ENCODE measurements at places on chromosomes 5 and 9.

GRCh38 chr5:14768508-14769365, 102.8 kb downstream of the ANKH start:
- no peak for DNase-seq

GRCh38 chr9:137057545-137057944, 3.7 kb upstream of the ENTPD2 start:
- no peak for DNase-seq

DNA sequence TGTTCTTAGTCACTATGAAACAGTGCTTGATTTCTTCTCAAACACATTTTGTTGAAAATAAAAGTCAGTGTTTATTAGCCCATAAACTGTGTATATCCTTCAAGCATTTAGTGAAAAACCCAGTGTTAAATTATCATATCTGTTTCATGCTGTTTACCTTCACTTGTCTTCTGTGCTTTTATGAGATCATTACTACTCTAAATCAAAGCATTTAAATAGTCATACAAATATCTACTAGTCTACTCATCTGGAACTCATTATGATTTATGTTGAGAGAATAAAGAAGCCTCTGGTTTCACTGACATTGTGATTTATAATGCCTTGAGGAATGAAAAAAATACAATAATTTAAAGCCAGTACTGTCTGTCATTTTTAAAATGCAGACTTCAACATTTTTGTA, 366.5 kb downstream of the SLCO4C1 start:
- DNase-seq = no peak

GRCh38 chr9:88173378-88173999, 35.2 kb upstream of the SPATA31C2 start:
- peak; percentile 56 for DNase-seq

DNA sequence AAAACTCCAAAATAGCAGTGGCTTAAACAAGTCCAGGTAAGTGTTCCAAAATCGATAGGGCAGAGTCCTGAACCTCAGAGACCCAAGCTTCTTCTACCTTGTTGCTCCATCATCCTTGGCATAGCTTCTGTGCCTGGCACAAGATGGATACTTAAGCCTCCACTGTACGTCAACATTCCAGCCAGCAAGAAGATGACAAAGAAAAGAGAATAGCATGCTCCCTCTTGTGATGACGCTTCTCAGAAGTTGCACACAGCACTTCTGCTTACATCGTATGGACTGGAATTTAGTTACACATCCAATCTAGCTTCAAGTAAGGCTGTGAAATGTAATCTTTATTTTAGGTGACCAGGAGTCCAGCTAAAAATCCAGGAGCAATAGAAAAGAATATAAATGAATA, 227.4 kb downstream of the ESM1 start:
- no peak for DNase-seq

DNA sequence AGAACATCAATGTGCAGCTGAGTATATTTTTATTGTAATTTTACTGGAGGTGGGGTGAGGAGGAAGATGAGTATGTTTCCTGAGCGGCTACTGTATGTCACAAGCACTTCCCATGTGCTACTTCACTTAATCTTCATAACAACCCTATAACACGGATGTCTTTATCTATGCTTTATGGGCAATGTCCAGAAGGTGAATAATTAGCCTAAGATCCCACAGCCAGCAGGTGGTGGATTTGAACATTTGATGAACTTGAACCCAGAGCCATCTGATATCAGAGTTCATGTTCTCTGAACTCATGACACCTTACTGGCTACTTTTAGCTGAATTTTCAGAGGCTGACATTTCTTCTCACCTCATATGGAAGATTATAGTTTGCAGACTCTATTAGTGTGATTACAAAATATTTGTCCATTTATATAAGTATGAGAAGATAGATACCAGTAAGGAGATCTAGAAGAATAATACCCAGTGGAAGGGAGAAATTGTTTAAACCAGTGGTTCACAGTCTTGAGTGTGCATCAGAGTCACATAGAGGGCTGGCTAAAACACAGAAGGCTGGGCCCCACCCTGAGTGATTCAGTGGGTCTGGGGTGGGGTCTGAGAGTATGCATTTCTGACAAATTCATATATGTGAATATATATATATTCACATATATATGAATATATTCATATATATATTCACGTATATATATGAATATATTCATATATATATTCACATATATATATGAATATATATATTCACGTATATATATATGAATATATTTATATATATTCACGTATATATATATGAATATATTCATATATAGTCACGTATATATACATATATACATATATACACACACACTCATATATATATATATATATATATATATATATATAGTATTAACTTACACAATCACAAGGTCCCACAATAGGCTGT, 164.4 kb upstream of the NR3C1 start:
- DNase-seq = no peak

- DNase-seq = no peak
Measured at GRCh38 chr5:132421462-132421861, 52.0 kb downstream of the SLC22A5 start.

DNA sequence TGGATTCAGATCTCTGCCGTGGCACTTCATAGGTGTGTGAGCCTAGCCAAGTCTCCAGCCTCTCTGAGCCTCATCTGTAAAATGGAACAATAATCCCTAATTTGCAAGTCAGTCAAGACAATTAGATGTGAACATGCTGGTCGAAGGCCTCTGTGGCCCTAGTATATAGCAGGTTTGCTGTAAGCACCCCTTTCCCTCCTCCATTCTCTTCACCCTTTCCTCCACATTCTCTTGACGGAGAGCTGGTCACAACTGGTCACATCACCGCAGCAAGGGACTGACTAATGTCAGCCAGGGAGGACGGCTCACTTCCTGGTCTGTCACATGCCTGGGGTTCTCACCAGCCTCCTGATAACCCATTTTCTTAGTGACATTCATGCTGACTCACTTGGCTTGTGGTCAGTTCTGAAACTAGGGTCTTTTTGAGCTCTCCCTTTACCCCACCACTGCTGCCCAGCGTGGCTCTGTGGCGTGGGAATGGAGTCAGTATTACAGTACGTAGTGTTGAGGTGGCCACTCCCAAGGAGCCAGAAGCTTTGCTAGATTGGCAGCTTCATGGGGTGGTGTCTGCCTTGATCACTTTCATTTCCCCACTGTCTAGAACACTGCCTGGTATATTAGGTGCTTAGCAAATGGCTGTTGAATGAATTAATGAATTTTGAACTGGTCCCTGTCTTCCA, 47.8 kb downstream of the ERGIC1 start:
- DNase-seq = no peak

DNA sequence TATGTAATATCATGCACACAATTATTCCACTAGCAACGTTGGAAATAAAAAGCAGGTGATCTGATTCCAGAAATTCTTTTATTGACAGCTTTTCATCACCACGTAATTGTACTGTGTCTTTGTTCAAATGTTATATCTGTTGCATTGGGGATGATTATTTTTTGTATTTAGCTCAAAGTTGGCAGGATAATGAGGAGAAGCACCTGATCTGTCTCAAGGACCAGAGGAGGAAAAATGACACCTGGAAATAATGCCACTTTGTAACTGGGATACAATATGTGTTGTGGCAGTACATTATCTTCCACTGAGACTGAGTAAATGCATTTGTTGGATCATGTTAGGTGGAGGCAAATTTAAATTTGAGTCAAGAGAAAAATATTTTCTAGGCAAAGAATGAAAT, 1298.8 kb upstream of the CDH6 start:
- no peak for DNase-seq

GRCh38 chr9:126781186-126782052, 23.4 kb upstream of the ZBTB43 start:
- peak; percentile 79 for DNase-seq

GRCh38 chr5:171264843-171265242, 44.2 kb upstream of the TLX3 start:
- DNase-seq = no peak

GRCh38 chr5:44770780-44771717, 37.7 kb upstream of the MRPS30 start:
- no peak for DNase-seq

- DNase-seq = no peak
Measured at GRCh38 chr5:174654442-174654841, 69.9 kb upstream of the MSX2 start.

GRCh38 chr9:7770111-7770510, 29.5 kb downstream of the DMAC1 start:
- DNase-seq = no peak

DNA sequence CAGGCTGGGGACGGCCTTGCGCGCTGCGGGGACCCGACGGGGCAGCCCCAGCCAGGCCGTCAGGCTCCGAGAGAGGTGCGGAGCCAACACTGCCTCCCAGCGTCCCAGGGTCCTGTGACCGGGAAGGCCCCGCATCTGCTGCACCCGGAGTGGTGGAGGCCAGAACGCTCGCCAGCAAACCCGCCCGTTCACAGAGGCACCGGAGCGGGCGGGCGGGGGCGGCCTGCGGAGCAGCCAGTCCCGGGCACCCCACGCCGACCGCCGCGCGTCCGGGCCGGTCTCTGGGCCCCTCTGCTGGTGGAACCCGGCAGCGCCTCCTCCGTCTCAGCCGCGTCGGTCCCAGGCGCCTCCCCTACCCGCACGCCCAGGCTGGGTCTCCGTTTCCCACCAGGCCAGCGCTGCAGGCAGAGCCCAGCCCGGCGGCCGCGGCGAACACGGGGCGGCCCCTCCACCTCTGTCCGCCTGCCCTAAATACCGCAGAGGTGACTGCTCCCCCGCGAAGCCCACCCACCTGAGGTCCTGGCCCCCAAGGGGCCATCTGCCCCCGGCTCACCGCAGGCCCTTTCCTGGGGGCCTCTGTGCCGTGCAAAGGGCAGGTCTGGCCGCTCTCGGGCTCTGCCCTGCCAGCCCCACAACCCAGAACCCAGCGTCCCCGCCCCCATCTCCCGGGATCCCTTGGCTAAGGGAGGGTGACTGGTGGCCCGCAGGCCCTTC, 15.9 kb downstream of the EXD3 start:
- peak; percentile 89 for DNase-seq

GRCh38 chr5:74556006-74556405, 84.5 kb downstream of the ENC1 start:
- no peak for DNase-seq

GRCh38 chr5:32865475-32865874, 154.4 kb downstream of the NPR3 start:
- no peak for DNase-seq

DNA sequence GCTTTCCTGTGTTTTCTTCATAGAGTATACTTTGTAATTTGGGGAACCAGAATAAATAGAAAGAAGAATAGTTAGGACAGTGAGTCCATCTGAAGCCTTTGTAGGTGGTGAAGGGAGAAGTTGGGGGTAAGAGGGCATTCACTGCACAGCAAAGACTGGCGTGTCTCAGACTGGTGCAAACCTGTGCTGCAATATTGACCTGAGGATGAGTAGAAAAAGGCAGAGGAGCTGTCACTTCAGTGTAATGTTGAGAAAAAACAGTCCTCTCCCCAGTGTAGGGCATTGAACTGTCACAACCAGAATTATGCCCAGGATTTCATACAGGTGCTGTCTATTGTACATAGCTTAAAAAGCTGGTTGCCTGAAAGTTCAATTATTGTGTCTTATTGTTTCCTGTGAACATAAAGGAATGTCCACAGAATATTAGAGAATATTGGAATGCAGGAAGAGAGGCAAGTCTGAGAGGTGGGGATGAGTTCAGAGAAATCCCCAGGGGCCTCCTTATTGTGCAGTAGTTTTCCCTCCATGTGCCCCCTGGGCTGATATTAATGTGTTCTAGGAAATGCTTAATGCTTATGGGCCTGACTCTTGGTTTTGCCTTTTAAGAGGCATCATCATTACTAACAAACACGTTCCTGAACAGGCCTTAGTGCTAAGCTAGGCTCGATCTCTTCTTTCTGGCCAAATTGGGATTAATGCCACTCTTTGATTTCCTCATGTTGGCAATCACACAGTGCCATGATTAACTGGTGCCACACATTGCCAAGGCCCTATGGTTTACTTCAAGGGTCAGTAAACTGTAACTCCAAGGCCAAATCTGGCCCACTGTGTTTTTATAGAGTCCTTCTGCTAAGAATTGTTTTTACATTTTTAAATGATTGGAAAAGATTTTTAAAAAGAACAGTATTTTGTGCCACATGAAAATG, 34.0 kb downstream of the DAPK1 start:
- DNase-seq = no peak

DNA sequence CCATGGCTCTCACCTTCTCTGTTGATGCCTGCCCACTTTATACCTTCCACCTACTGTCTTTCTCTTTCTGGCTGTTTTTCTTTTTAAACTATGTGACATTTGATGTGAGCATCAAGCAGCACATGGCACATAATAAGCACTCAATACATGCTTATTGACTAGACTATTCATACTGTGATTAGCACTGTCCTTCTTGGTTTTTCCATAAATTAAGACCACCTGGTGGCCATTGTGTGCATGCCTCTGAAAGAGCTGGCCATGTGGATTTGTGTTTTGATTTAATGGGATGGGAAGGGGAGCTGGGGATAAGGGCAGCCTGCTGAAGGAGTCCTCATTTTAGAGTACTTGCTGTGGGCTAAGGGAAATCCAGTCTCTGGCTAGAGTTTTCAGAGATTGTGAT, 79.4 kb downstream of the ARHGEF28 start:
- no peak for DNase-seq

- no peak for DNase-seq
Measured at GRCh38 chr5:92969781-92970237, 611.2 kb downstream of the NR2F1-AS1 start.

- no peak for DNase-seq
Measured at GRCh38 chr9:130128251-130128650, 44.0 kb upstream of the NCS1 start.

DNA sequence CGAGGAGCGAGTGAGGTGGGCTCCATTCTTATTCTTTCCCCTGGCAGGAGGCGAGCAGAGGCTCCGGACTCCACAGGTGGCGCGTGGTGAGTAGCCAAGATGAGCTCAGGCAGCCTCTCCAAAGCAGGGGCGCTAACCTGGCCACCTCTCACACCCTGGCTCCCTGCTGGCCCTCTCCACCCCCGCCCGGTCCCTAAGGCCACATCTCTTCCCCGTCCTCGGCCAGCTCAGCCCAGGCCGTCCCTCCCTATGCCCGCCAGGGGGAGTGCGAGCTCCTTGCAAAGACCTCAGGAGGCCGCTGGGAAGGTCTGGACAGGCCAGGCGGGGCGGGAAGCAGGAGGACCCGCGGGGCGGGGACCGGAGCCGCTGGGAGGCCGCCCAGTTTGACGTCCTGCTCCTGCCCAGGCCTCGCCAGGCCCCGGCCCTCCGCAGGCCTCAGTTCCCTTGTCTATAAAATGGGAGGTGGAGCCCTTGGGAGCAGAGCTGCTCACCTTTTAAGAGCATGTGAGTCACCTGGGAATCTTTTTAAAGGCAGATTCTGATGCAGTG, 46.3 kb upstream of the GGTA1 start:
- peak; percentile 95 for DNase-seq

All from heart left ventricle (tissue), 16 donors.